ENCODE measurements at places on chromosomes 6 and 20. TPM values are rescaled to one million over a fixed set of nuclear protein-coding genes. Genes with fewer than 3 reads are reported as not detected.

Gene BPIFB1
- not detected for total RNA-seq

Gene SCUBE3
- total RNA-seq: 0.59 TPM

Gene SAMD3
- 0.67 TPM for total RNA-seq

Gene PBOV1
- not detected for total RNA-seq

Gene SLA2
- total RNA-seq: 0.39 TPM

Gene OR2H2
- total RNA-seq: not detected

Gene RIOK1
- total RNA-seq: 13.9 TPM

Gene CDH22
- 4.4 TPM for total RNA-seq

Gene UBE2V1
- 61.2 TPM for total RNA-seq

- DNase-seq: no peak
Observed at GRCh38 chr20:34559311-34560140, 1.0 kb downstream of the MAP1LC3A start.

DNA sequence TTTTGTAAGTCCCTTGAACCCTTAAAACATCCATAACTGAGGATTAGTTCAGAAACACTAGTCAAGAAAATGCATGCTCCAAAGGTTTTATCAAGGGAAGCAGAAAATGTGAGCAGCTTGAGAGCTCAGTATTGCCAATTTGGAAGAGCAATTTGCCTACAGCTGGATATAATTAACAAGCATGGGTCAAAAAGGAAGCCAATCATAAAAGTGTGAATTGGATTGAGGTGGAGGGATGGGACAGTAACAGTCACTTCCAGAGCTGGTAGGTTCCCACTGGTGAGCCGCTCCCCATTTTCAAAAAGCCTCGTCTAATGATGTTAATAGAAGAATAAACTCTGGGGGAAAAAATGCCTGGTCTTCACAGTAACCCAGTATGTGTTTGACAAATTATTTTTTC, 5.0 kb upstream of the PTPRK start:
- DNase-seq: no peak

GRCh38 chr6:6686176-6686575, 97.7 kb downstream of the LY86 start:
- DNase-seq: no peak

DNA sequence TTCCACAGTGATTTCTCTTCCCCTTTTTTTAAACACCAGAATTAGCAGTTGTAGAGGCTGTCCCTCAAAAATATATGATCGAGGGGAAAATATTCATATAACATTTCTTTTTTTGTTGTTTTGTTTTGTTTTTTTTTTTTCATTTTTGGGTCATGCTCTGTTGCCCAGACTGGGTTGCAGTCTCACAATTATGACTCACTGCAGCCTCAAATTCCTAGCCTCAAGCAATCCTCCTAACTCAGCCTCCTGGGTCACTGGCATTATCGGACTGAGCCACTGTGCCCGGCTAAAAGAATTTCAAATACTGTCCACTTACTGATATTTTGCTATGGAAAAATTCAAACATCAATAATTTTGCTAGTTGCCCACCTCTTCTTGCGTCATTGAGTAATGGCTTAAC, 134.0 kb downstream of the HFE start:
- no peak for DNase-seq

- no peak for DNase-seq
Observed at GRCh38 chr6:90375681-90376439, 79.2 kb upstream of the BACH2 start.

- DNase-seq: no peak
Observed at GRCh38 chr20:38131588-38132121, 33.4 kb downstream of the TGM2 start.

DNA sequence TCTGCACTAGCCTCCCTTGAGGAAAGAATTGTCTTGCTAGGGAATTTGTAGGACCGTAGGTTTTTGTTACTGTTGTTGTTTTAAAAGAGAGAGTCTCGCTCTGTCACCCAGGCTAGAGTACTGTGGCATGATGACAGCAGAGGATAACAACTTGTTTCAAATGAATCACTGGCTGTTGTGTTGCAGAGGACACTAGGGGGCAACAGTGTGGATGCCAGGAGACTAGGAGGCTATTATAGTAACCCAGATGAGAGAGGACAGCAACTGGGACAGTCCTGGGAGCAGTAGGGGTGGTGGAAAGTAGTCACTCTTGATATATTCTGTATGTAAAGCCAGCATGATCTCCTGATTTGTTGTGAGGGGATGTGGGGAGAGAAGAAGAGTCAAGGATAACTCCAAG, 41.8 kb upstream of the LAMA4 start:
- DNase-seq: no peak

DNA sequence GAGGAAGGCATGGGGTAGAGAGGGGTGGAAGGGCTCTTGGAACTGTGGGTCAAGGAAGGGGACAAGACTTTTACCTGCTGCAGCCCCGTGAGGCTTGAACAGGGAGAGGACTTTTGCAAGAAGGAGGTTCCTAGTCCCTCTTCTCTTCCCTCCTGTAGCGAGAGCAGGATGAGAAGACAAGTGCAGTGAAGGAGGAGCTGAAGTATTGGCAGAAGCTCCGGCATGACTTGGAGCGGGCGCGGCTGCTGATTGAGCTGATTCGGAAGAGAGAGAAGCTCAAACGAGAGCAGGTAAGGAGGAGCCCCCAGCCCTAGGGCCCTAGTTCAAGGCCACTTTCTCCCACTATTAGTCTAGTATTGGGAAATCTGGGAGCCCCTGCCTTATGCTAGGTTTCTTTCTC, 10.6 kb downstream of the BRPF3 start:
- DNase-seq: no peak

GRCh38 chr20:14523090-14523489, 185.7 kb upstream of the FLRT3 start:
- DNase-seq: no peak

GRCh38 chr6:56515081-56515905, 127.4 kb downstream of the DST start:
- no peak for DNase-seq

DNA sequence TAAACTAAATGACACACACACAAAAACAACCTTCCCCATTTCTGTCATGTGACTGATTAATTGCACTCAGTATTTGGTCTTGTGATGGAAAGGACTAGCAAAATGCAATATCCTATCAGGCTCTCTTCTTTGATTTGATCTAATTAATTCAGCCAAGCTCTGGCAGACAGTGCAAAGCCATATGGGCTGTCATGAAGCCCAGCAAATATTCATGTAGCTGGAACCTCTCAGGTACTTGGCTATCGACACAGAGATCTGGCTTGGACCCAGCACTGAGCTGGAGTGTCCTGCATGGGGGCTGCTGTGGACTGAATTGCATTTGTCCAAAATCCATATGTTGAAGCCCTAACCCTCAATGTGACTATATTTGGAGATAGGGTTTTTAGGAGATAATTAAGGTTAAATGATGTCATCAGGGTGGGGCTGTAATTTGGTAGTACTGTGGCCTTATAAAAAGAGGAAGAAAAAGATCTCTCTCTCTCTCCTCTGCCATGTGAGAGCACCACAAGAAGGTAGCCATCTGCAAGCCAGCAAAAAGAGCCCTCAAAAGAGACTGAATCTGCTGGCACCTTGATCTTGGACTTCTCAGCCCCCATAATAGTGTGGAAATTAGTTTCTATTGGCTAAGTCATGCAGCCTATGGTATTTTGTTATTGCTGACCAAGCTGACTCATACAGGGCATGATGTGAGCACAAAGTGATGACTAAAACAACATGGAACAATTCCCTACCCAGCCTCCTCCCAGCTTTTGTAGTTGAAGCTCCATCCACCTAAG, 77.1 kb downstream of the STMND1 start:
- DNase-seq: no peak

GRCh38 chr6:14110001-14110818, 7.4 kb upstream of the CD83 start:
- no peak for DNase-seq

- DNase-seq: no peak
Observed at GRCh38 chr6:43221046-43221972, 8.0 kb downstream of the DNPH1 start.

DNA sequence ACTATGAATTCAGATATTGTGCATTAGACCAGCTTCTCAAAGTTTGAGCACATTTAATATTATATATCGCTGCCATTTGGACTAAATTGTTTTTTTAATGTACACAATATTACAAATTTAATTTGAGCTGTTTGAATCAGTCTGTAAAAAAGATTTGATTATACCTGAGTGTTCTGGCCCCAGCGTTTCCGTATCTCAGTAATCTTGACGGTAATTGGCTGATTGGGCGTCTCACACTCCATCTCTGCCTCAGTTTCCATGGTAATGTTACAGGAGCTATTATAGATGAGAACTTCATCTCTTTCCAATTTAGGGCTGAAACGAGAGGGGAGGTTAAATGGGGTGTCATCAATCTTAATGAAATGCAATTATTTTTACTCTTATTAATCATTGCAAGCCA, 77.3 kb downstream of the PKHD1 start:
- DNase-seq: no peak

GRCh38 chr6:105346052-105346451, 56.8 kb downstream of the PREP start:
- no peak for DNase-seq

DNA sequence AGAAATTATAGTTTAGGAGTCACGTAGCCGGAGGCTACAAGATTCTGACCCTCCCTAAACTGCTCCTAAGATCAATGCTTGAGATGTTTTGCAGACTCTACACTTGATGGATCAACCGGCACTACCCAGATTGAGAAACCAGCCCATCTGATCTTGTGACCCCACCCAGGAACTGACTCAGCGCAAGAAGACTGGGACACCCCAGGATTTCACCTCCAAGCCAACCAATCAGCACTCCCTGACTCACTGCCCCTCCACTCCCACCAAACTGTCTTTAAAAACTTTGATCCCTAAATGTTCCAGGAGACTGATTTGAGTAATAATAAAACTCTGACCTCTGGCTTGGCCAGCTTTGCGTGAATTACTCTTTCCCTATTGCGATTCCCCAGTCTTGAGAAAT, 99.8 kb downstream of the OPRM1 start:
- DNase-seq: no peak

DNA sequence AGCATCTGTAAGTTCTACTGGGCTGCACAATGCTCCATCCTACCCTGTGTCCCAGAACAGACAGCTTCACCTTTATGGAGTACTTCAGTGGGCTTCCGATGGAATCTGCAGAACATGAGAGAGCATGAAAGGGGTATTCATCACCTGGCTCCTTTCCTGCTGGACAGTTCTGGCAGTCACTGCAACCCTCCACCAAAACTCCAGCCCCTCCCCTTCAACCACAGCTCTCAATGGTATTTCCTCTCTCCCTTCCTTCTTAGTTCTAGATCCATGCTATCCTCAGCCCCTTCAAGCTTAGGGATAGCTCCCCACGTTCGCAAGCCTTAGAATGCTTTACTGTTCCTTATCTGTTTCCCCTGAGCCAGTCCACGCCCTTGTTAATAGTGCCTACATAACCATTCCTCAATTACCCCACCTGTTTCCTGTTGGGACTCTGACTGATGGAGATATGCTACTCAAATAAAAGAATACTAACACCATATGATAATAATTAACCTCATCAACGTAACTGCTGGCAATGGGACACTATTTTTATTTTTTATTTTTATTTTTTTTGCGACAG, 26.8 kb downstream of the TRAM2 start:
- no peak for DNase-seq

- no peak for DNase-seq
Observed at GRCh38 chr6:44858998-44859397, 469.1 kb upstream of the RUNX2 start.

DNA sequence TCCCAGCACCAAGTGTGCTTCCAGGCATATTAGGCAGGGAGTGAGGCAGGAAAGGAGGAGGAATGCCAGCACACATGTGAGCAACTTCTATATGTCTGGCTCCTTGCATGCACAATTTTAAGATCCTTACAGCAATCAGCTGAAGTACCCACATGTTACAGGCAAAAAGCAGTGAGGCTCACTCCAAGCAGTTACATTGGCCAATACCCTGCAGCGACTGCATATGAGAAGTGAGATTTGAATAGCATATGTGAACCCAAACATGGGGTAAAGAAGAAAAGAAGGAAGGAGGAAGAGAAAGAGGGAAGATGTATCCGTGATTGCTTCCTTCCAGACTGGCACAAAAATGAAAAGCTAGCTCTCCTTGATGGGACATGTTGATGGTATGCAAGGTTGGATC, 193.6 kb downstream of the PTPRT start:
- no peak for DNase-seq

DNA sequence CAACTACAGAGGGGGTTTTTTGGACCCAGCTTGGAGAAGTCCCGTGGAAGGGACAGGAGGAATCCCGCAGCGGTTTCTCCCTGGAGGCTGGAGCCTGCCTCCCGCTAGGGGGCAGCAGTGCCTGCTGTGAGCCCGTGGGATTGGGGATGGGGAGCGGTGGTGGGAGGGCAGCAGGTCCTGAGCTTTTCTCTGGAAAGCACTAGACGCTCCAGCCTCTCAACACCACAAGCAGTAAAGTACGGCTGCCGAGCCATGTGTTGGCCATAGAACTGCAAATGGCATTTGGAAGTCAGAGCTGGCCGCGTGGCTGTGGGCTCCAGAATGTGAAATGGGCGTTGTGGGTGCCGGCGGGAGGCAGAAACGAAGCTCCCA, 47.8 kb downstream of the GMPR start:
- DNase-seq: no peak

- DNase-seq: no peak
Observed at GRCh38 chr6:127453845-127454619, 5.2 kb downstream of the KIAA0408 start.

DNA sequence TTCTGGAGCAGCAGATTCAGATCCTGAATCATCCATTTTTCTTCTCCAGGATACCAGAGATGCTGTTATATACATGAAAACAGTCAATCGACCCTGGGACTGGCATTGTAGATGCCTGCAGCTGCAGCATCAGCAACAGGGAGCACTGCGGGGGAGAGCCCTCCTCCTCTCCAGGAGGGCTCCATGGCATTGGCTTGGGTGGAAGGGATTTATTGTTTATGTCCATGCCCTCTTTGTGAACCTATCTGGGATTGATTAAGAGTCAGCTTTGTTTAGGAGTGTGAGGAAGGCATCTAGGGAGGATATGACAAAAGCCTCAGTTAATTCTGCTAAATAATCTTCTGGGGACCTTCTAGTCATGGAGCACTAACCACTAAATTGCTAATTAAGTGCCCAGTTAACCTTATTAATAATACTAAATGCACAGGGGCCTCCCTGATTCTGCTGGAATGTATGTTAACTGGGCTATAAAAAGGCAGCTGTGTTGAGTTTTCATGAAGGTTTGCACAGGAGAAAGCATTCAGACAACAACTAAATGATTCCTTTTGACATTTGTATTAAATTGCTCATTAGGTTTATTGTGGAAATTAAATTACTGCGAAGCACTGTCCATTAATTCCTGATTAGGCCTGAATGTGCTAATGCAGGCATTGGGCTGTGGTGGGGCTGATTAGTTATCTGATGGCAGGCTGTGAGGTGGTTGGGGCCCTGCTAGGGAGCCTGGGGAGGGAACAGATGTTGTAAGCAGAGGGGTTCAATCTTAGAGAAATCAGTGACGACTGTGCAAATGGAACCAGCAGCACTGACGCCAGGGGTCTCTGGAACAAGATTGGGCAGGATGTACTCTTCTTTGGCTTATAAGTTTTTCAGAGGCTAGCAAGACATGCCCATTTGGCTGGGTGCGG, 57.6 kb downstream of the IMPG1 start:
- DNase-seq: no peak

DNA sequence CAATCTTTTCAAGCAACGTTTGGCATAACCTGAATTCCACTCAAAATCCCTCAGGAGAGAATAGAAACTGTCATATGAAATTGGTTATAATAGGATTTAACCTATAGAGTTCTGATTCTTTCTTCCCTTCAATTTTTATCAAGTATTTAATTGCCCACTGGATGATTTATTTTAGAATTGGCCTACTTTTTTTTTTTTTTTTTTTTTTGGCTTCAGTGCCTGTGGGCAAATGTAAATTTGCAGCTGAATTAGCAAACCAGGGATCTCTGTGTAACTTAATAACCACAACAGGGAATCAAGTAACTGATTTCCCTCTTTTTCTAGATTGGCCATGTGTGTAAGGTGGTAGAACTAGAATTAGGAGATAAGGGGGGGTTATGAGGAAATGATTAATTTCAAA, 157.0 kb downstream of the SOX4 start:
- no peak for DNase-seq

All from right atrium auricular region (tissue), 2 donors.